Stimulated activated CD4-positive, alpha-beta T cell treated with anti-CD3 and anti-CD28 coated beads, Interleukin-1b, Interleukin-23, amount 100 ng/mL, for 4 hours (primary cell): ENCODE measurements at places on chromosomes 1 and 21.

DNA sequence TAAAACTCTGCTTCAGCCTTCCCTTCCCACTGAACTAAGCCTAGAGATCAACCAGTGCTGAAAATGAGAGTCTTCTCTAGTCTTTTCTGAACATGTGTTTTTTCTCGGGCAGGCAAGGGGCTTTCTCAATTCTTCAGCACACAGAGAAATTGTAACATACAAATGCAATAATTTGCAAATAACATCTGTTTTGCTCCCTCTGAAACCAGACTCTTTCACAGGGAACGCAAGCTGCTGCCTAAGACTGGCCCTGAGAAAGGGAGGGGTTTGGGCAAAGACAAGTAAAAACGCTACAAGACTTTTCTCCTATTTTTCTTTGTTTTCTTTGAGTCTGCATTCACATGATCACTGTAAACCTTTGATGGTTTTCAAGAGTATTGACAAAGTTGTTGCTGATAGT, 39.6 kb upstream of the VN1R5 start:
- no peak for DNase-seq

GRCh38 chr1:118821801-118822200, 166.3 kb downstream of the TBX15 start:
- DNase-seq = no peak

DNA sequence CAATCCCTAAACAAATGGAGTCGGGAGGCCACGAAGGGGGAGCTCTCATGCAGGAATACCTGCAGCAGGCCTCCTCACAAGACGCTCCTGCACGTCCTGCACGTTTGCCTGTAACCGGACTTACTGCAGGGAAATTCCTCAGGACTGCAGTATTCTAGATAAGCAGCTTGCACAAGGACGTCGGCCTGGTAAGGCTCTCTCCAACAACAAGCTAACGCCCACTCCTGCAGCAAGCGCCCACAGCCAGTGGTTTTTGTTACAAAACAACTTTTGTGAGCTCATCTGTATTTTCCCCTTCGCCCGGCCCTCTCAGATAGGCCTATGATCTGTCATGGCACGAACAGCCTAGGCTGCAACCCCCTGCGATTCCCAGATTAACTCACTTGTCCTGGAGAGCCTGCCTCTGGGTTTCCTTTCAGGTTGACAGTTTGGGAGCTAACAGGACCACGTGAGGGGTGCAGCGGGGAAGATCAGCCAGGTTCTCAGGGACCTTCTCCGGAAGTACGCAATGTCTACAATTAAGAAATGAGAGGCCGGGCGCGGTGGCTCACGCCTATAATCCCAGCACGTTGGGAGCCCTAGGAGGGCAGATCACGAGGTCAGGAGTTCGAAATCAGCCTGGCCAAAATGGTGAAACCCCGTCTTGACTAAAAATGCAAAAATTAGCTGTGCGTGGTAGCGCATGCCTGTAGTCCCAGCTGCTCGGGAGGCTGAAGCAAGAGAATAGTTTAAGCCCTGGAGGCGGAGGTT, 921 bp upstream of the MIB2 start:
- DNase-seq = no peak

DNA sequence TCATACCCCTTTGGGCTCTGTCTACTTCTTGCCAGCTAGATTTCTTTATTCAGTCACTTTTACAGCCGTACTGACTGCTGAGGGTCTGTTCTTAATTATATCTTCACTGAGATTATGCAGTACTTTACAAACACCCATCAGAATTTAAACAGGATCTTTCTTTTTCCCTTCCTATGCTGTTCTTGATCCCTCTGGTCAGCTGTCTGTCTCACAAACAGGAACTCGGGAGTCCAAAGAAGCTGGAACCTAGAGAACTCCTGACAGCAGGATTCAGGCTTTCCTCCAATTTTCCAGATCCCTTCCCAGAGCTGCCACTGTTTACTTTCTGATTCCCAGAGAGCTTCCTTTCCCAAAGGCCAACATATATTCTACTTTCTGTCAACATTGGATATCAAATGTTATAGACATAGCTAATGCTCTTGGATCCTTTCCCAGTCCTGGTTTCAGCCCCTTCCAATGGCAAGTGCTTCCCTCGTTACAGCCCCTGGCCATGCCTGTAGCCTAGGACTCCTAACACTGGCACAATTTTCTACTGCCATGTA, 59.5 kb downstream of the ATP2B4 start:
- no peak for DNase-seq

- DNase-seq = no peak
Measured at GRCh38 chr1:230285351-230285750, 140.8 kb downstream of the PGBD5 start.

DNA sequence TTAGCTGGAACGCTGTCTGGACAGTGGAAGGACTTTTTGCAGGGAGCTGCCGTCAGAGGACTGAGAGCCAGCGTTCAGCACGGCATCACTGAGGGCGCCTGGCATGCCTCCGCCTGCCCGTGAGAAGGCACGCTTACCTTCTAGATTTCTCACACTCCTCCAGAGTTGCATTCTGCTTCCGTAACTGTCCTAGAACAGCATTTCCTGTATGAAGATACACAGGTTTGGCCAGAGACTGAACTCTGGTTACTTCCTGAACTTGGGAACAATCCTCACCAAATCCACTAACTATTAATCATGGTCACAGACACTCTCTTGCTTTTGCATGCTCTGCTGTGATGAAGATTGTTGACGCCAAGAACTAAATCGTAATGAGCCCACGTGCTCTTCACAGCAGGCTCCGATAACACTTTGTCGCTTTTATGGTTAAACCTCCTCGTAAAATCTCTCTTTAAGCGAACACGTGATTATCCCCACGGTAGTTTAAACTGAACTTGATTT, 93.5 kb downstream of the KIF26B start:
- DNase-seq = no peak

DNA sequence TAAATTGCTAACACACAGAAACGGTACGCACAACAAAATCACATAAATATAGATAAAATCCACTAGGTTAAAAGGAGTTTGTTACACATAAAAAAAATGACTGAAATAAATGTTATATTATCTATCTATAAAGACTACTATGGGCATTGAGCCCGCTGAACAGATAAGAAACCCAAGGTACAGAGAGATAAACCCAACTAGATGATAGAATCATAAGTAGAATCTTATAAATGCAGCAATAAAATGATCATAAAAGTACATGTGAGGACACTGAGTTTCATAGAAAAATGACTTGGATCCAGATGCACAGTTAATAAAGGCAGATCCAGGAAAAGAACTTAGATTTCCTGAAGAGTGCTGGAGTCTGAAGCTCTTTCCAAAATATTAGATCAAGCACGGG, 128.7 kb downstream of the RGS7 start:
- DNase-seq = no peak

DNA sequence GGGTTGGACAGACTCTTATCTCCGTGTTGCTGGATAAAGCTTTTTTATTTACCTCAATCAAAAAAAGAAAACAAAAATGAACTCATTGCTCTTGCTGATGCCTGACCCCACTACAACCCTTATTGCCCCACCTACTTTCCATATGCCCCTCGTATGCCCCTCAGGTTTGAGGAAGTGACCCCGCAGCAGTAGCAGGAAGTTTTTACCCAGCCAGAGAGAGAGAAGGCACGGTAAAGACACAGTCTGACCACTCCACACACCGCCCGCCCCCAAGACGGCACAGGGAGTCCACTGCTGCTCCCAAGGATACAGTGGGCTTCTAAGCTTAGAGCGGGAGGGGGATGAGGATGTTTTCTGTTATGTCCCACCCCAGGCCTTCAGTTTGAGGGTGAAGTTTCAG, 9.8 kb downstream of the PLEKHO1 start:
- no peak for DNase-seq

- no peak for DNase-seq
Measured at GRCh38 chr1:215651867-215652266, 84.8 kb downstream of the KCTD3 start.
